Anterior cingulate cortex (tissue), 58 donors: ENCODE measurements at places on chromosomes 3 and 15.

- DNase-seq: no peak
Observed at GRCh38 chr3:20588781-20589180, 402.8 kb upstream of the SGO1 start.

DNA sequence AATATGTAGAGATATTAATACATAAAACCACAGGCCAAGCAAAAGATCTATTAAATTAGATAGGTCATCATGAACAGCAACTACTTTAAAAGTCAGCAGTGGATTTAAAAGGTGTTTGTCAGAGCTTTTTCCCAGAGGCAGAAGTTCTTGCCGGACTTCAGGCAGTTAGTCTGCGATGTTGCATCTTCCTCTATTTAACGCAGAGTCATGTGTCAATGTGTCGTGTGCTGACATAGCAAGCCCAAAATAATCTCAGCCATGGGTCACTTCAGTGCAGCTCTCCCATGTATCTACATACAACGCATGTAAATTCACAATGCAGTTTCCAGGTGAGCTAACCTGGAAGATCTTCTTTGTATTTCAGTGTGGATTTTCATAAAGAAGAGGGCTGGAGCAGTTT is 8.0 kb upstream of the TMEM212 start:
- DNase-seq: no peak

- no peak for DNase-seq
Observed at GRCh38 chr3:55984626-55985025, 483.6 kb downstream of the ERC2 start.

GRCh38 chr15:56192659-56193442 is 50.8 kb downstream of the RFX7 start:
- DNase-seq: no peak

- no peak for DNase-seq
Observed at GRCh38 chr15:52042051-52042851, 23.2 kb downstream of the MAPK6 start.

GRCh38 chr3:169133178-169134161 is 530.0 kb downstream of the MECOM start:
- DNase-seq: no peak

GRCh38 chr3:64055076-64055475 is 31.8 kb upstream of the PSMD6 start:
- DNase-seq: no peak

GRCh38 chr3:72907131-72907711 is 19.4 kb downstream of the GXYLT2 start:
- no peak for DNase-seq

DNA sequence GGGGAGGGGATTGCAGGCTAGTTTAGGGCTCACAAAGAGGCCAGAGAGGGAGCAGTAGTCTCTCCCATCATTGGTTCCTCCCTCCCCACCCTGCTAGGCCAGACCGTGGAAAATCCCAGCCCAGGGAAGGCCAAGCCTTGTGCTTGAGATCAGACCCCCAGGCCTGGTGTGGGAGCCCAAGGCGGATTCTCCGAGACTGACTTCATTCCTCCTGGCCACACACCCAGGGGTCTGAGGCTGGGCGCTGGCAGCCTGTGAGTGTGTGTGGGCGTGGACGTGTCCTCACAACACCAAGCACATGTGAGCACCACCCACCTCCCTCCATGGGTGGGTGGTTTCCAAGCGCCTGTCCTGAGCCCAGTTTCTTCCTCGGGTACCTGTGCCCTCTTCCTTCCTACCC is 4.1 kb downstream of the LOXL1 start:
- no peak for DNase-seq

- DNase-seq: no peak
Observed at GRCh38 chr15:48330105-48330785, 984 bp upstream of the DUT start.

DNA sequence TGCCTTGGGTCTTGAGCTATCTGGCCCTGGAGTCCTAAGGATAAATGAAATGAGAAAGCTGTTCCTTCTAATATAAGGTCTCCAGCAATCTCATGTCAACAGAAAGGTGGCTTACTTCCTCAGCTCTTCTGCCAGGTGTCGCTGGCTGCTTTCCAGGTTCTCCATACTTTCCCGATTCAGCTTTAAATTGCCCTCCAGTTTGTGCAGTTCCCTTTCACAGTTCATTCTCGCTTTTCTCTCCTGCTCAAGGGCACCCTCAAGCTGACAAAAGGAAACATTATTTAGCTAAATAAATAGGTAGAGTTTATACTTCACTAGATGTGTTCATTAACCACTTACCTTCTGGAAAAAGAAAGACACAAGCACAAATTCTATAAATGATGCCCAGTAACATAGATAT is 73.0 kb downstream of the MYH15 start:
- DNase-seq: no peak

GRCh38 chr3:192929755-192930547 is 12.3 kb upstream of the MB21D2 start:
- DNase-seq: no peak

GRCh38 chr15:89167267-89168176 is 53.9 kb downstream of the RLBP1 start:
- no peak for DNase-seq

GRCh38 chr15:40846841-40847222 is 3.0 kb downstream of the SPINT1 start:
- no peak for DNase-seq

- DNase-seq: peak; percentile 26
Observed at GRCh38 chr15:69997813-69998212, 99.9 kb downstream of the TLE3 start.

DNA sequence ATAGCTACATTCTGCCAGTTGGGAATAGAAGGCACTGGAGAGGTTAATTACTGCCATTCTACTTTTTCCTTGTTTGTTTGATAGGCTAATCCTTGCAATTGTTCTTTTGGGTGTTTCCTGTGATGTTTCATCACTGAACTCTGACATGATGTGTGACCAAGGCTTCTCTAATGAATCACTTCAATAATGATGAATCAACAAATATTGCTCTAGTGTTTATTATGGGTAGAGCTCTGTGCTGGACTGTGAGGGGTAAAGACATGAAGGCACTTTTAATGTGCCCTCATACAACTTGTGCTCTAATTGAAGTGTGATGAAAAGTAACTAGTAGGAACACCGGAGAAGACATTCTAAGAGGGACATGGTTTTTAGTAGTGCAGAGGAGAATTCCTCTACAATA is 233.6 kb downstream of the WDR72 start:
- DNase-seq: no peak

- no peak for DNase-seq
Observed at GRCh38 chr3:124774327-124774718, 44.1 kb downstream of the UMPS start.
